Stimulated activated CD4-positive, alpha-beta T cell treated with anti-CD3 and anti-CD28 coated beads, Interleukin-12 subunit alpha, Interleukin-12 subunit beta, amount 100 ng/mL, for 4 hours (primary cell): ENCODE measurements at places on chromosomes 4 and X.

DNA sequence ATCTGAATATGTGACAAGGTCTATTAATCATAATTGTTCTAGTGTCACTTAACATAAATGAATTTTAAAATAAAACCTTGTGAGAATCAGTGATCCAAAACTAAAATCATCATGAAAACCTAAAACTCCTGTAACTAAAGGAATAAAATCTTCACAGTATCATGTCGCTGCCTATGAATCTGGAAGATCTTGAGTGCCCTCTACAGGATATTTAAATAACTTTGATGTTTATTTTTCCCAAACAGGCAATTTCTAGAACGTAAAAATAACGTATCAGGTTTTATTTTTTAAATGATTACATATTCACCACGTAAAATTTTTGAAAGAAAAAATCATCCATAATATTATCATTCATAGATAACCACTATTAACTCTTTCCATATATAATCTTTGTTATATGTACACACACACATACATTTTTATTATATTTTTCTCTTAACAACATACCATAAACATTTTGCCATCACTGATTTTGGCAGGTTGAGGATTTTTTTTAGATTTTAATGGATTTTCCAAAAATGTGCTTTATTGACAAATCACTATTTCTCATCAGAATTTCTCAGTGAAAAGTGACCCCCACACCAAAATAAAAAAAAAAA lies 79.6 kb downstream of the COMMD8 start:
- DNase-seq, result no peak

DNA sequence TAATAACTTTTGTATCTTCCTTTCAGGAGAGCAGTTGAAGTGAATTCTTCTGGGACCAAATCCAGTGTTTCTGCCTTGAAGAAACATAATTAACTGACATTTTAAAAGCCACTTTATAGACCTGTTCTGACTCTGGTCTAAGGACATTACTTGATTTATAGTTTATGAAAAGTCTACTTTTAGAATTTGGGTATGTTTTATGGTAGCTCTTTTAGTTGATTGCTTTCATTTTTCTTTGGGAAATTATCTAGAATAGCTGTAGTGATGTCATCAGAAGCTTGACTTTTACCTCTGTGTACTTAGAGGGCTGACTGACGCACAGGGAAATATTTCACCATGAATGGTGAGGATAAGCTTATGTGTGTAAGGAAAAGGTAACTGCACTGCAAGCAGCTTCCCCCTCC lies 131.8 kb upstream of the LIMCH1 start:
- no peak for DNase-seq

- DNase-seq, result no peak
Measured at GRCh38 chrX:87397103-87397886, 120.3 kb upstream of the KLHL4 start.

DNA sequence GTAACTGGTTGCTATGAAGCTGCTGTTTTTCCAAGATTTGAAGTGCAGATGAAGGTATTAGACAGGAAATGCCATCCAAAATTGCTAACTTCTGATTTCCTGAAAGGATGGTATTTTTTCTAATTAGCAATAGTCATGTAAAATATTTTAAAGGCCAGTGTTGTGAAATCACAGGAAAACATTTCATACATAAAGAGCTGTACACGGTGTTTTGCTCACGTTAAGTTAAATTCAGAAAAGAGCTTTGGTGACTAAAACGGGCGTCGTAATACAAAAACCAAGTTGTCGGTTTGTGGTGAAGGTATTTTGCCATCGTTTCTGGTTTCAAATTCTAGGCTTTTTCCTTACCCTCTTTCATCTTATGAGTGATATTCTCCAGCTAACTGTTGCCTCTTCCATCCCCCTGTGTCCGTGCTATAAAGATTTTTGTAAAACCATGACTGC lies 39.8 kb downstream of the AFF1 start:
- no peak for DNase-seq

GRCh38 chrX:97828471-97828870 lies 944.8 kb downstream of the RPA4 start:
- no peak for DNase-seq

DNA sequence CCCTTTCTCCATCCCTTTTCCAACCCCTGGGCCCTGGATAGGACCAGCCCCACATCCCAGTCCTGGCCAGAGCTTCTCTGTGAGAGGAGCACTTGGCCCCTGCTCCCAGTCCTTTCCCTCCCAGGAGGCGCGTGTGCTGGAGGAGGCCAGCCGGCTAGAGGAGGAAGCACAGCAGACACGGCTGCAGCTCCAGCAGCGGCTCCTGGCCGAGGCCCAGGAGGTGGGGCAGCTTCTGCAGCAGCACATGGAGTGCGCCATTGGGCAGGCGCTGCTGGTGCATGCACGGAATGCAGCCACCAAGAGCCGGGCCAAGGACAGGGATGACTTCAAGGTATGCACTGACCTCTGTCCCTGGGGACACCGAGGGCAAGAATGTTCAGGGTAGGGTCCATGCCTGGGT lies 87.5 kb downstream of the EVC start:
- DNase-seq, result no peak

DNA sequence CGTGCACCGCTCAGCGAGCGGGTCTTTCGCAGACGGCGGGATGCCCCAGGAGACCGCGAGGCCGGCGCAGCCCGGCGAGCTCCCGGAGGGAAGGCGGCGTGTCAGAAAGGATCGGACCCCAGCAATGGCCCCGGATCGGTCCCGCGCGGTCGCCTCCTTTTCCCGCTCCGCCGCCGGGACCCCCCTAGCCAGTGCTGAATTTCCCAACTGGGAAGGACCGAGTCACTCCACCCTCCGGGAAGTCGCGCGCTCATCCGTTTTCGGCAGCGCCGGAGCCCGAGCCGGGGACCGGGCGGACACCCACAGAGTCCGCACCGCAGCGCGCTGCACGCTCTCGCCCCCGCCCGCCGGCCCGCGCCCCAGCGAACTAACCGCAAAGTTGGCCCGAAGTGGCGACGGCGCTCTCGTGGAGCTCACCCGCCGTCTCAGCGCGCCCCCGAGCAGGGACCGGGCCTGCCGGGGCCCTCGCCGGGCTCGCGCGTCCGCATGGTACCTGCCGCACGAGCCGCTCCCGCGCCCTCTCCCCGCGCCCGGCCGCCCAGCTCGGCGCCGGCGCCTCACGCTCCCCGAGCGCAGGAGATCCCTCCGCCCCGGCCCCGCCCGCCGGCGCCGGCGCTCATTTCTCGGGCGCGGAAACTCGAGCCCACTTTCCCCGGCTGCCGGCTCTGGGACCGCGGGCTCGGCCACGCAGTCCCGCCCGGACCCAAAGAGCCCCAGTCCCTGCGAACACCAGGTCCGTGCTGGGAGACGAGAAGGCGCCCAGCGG lies at the start of gene FAT1:
FAT1 (minus strand) TSS at position 565 of the 766 bp plus-strand sequence. CDS start 14,029 bp downstream, outside the sequence.
- DNase-seq, result no peak
